ENCODE measurements at places on chromosomes 1 and 21.

- no peak for DNase-seq
These were observed 13.3 kb upstream of the PLCH2 start for GRCh38 chr1:2462819-2463218.

GRCh38 chr1:183126528-183126927 is 59.5 kb upstream of the LAMC2 start:
- DNase-seq = no peak

- no peak for DNase-seq
These were observed 205.3 kb downstream of the PBX1 start for GRCh38 chr1:164764333-164764732.

- DNase-seq = no peak
These were observed 14.7 kb upstream of the CEP350 start for GRCh38 chr1:179939941-179940340.

Measured in naive thymus-derived CD8-positive, alpha-beta T cell (primary cell).